ENCODE measurements at places on chromosomes 12 and 14.

DNA sequence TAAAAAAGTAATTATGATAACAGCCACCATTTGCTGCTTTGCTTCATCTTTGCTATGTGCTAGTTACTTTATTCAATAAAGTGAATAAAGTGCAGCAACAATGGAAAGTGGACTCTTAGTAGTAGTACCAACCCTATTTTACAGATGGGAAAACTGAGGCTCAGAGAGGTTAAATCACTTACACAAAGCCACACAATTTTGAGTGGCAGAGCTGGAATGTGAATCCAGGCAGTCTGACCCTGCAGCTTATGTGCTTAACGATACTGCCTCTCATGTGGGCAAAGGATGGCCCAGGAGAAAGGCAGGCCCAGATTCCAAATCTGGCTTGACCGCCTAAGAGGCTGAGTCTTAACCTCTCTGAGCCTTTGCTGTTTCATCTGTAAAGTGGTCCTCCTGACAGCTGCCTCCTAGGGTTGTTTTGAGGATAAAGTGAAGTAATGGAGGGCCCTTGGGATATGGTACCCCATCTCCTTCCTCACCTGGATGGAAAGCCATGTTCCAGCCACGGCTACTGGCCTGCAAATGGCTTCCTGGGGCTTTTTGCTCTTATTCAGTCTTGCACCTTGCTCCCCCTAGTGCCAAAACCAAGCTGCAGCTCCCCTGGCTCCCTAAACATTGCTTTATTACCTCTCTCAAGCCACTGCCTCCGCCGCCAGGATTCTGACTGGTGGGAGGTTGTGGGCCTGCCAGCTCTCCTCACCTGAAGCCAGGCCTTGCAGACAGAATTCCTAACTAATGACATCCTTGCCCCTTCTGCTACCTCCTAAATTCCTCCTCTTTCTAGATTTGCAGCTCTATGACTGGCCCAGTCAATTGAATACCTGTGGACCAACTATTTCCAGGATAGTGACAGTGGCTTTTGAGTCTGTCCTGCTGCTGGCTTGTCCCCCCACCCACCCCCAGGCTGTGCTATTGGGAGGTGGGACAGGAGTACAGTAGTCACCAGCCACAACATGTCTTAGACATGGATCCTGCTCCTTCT is 283.3 kb upstream of the PWP1 start:
- DNase-seq = peak; percentile 80

GRCh38 chr14:104305511-104306449 is 167.4 kb downstream of the KIF26A start:
- DNase-seq = no peak

DNA sequence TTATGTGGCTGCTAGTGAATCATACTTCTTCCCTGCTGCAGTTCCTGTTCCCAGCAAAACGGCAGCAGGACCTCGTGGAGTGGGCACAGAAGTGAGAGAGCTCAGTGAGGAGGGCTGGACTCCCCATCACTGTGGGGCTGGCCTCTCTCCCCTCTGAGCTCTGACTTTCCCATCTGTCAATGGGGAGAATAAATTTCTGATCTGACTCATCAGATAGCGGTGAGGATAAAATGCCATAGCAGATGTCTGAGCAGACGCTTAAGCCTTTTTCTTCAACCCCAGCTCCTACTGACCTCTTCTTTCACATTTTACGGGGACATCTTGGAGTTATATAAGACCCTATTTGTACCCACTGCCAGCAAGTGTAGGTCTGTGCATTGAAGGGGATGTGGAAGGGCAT is 116.6 kb downstream of the CRACR2A start:
- DNase-seq = no peak

DNA sequence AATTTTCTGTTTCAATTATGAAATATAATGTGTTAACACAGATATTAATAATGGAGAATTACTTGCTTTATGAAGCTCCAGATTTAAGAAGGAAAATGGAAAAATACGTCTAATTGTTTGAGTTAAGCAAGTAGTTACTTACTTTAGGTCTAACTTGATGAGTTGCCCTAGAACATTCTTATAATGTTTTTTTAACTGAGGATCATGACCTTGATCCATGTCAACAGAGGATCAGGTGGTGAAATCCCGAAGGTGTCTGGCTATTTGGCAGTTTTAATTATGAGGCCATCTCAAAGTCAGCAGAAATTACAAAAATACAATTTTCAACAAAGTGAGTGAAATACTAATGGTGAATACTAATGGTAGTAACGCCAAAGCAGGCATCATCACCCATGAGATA is 57.0 kb upstream of the REP15 start:
- no peak for DNase-seq

DNA sequence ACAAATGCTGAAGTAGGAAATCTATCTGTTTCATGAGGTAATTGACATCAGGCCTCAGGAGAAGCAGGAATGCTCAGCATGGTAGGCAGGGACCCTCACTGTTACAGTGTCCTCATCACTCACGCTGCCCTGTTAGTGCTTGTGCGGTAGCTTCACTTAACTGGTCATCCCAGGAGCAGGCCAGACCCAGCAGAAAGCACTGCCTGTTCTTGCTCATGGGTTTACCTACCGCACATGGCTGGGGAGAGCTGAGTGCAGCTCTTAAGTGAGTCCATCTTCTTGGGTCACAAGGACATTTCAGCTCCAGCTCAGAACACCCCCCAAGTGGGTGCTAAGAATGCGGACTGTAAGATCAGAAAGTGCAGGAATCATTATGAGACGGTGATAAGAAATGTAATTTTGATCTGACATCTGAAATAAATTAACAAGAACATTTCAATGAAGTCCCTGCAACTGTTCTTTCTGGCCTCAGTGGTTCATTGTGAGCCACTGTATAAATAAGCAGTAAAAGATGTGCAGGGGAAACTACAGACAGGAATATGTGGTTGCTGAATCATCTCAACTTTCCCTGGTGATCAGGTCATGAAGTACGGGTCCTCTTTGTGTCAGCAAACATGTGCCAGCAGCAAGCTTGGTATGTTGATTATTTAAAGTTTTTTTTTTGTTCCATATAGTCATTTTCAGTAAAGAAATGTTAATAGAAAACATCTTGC is 757.7 kb upstream of the TMEM132C start:
- no peak for DNase-seq

DNA sequence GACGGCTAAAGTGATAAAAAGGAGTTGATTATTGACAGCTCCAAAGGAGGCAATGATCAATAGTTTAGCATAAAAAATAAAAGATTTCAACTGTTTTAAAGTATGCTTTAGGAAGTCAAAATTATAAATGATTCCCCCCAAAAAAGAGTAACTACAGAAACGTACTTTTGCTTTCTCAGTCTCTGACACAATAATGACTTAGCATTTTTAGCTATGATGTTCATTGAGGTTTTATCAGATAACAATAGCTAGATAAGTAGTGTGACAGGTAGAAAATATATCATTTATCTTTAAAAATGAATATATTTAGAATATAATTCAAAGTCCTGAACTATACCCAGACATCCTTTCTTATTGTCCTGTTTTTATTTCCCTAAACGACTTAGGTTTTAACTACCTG is 352.9 kb downstream of the SOX5 start:
- DNase-seq = no peak

GRCh38 chr12:10048526-10048925 is 18.0 kb downstream of the CLEC9A start:
- DNase-seq = no peak

DNA sequence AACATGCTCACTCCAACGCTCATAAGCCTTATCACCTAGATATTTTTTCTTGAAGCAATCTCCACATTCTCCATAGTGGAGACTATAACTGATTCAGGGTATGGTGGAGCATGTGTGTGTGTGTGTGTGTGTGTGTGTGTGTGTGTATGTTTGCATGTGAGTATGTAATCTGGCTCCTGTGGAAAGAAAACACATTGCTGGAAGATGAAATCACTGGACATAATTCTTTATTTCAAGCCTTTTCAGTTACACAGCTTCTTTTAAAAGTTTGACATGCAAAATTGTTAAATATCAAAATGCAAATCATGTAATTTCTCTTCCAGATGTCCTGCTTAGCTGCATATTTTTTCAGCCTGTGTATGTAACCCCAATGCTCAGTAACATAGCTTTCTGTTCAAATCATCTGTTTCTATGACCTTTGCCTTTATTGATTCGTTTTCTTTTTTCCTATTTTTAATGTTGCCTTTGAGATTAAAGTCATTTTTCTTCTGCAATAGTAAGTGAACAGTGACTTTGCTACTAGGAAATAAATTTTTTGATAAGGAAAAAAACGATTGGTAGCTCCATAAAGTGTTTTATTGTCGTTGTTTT is 80.5 kb upstream of the BTG1 start:
- DNase-seq = no peak

DNA sequence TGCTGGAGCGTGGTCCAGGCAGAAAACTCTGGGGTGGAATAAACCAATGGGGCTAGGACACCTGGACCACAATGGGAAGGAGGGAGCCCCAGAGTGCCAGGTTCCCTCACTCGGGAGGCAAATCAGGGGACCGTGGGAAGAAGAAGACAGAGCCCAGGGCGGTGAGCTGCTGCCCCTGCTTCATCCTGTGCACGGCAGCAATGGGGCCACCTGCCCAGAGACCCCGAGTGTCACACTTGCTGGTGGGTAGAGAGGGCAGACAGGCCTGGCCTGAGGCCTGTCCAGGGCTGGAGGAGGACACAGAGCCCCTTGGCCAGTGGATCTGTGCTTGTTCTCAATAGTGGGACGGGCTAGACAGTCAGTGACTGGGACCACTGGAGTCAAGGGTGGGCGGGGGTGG is 58.2 kb downstream of the DIO3 start:
- DNase-seq = no peak

DNA sequence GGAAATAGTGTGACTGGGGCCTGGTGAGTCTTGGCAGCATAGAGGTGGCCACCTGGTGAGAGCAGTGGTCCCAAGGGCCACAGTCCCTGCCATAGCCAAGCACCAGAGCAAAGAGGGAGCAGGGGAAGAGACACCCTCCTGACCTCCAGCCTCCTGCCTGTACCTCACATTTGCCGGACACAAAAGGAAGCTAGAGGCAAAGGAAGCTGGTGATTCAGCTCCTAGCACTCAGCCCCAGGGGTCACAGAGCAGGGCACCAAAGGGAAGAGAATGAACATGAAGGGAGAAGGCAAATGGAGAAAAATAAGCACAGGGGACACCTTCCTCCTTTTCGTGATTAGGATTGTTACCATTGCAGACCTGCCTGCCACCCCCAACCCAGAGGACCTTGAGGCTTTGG is 216.8 kb downstream of the ZFP36L1 start:
- DNase-seq = no peak

DNA sequence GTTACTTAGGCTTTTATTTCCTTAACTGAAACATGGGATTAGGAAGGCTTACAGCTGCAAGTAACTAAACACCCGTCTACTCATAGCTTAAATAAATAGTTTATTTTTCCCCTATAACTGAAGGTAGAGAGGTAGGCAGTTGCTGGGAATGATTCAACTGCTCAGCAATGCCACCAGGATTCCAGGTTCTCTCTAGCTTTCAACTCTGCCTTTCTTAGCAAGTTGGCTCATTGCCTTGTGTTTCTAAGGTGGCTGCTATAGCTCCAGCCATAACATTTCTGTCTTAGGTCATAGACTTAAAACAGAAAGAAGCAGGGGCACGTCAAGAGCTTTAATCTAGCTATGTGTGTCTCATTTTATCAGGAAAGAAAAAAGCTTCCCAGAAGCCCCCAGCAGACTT is 103.7 kb upstream of the MDM1 start:
- DNase-seq = no peak

GRCh38 chr14:105363847-105364708 is 34.3 kb upstream of the TEX22 start:
- DNase-seq = peak; percentile 38

GRCh38 chr12:22201101-22201500 is 133.4 kb downstream of the ST8SIA1 start:
- DNase-seq = no peak

DNA sequence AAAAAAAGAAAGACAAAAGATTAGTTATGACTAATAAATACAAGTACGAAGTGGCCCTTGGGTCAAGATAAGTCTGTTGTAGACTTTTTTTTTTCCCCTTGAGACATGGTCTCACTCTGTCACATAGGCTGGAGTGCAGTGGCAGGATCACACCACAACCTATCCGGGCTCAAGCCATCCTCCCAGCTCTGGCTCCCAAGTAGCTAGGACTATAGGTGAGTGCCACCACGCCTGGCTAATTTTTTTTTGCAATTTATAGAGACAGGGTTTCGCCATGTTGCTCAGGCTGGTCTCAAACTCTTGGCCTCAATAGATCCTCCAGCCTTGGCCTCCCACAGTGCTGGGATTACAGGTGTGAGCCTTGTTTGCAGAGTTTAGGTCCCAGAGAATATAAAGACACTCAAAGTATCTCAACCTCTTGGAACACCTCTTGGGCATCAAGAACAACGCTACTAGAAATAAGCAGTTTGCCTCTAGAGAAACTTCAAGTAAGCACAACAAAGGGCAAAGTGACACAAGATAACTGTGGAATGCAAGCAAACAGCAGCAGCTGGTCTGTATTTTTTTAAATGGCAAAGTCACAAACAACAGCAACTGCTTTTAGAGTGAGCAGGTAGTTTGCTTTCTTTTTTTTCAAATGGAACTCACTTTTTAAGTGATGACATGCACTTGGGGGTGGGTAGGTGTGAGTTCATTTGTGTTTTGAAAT is 3.9 kb upstream of the MDM2 start:
- DNase-seq = no peak

DNA sequence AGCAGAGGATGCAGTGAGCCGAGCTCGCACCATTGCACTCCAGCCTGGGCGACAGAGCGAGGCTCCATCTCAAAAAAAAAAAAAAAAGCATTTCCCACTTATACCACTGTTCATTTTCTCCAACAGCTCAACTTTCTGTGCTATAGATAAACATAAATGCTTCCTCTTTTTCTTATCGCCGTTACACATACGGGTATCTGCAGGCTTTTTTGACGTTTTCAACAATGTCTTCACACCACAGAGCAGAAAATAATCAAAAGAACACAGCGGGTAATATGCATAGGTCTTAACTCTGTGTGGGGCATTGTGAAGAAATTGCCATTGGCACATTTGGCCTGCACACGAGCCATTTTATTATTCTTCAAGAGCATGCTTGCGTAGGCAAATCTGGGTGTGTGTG is 86.4 kb downstream of the CAPZA3 start:
- no peak for DNase-seq

GRCh38 chr12:21921436-21921835 is 19.8 kb downstream of the ABCC9 start:
- no peak for DNase-seq

DNA sequence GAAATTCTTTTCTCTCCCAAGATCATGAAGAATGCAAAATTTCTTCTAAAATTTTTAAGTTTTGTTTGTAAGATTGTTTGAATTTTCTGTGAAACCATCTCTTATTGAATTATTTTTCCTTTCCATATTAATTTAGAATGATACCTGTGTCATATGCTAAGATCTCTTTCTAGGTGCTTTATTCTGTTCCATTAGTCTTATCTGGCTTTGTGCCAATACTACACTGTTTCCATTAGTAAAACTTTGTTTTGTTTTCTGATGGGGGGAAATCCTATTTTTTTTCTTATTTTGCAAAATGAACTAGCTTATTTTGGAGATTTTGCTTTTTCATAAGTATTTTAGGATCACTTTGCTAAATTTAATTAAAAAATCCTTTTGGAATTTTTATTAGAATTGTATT is 193.9 kb downstream of the FUT8 start:
- DNase-seq = no peak
